Activated CD4-positive, alpha-beta T cell treated with anti-CD3 and anti-CD28 coated beads, Interleukin-2, amount 50 U/mL, for 16 hours (primary cell): ENCODE measurements at places on chromosomes 4 and X.

DNA sequence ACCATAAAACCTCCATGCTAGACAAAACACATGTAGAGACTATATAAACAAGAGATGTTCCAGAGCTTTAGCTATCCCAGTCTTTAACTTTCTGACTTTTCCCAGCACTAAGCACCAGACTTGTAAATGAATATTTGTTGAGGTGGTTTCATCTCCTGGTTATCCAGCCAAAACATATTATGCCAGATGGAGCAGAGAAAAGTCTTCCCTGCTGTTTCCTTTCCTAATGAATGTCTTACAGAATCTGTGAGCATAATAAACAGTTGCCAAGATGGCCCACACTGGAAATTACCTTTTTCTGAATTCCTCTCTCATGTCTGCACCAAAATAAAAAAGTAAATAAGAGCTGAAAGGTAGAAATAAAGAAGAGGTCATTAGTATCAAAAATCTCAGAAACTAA is 159.2 kb downstream of the TECRL start:
- DNase-seq = no peak

GRCh38 chr4:140557831-140558435 is 10.8 kb downstream of the UCP1 start:
- DNase-seq = no peak

- DNase-seq = peak; percentile 3
These were observed 94.4 kb downstream of the ABCB7 start for GRCh38 chrX:75061701-75062100.

- DNase-seq = no peak
These were observed 144.8 kb downstream of the COL25A1 start for GRCh38 chr4:109157696-109158095.

GRCh38 chr4:54173281-54173912 is 55.7 kb upstream of the PDGFRA start:
- no peak for DNase-seq

GRCh38 chr4:1379351-1379781 is 26.9 kb downstream of the NKX1-1 start:
- DNase-seq = no peak

DNA sequence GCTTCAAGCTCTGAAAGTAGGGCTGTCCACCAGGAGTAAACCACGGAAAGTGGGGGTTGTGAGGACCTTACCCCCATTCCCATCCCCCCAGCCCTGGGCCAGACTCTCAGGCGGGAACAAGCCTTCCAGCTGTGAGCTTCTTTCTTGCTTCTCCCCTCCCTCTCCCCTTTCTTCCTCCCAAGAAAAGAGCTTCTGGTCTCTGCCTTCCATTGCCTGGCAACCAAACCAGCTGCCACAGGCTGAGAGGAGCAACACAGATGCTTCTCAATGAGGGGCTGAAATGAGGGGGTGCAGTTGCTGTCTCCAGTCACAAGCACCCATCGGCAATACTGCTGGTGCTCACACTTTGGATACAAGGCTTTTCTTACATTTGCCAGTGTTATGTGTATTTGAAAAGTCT is 72.5 kb downstream of the SLC16A2 start:
- DNase-seq = no peak

- DNase-seq = no peak
These were observed 331.6 kb upstream of the FAM241A start for GRCh38 chr4:111813555-111814140.

DNA sequence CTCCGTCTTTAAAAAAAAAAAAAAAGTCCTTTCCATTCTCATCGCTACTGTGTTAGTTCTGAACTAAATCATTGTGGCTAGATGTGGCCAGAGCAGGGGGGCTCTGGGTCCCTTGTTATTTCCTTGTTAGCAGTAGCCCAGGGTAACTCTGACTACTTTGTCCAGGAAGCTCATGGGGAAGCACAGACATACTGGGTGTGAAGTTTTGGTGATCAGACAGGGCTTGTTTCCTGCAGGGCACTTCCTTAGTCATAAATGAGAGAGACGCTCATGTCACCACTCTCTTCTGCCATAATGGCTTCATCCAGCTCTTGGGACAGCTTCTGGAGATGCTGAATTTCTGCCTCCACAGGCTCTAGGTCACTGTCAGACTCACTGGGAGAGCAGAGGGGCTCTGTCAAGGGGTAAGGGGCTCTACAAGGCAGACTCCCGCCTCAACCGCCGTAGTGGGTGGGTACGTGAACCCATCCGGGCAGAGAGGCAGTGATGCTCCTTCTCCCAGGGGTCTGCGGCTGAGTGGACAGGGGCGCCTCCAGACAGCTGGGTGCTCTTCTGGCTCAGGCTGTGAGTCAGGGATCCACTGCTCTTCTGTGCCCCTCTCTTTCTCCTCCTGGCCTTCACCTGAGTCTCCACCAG is 12.9 kb downstream of the STIM2 start:
- DNase-seq = peak; percentile 89

GRCh38 chr4:177339477-177340374 is 30.1 kb downstream of the NEIL3 start:
- DNase-seq = peak; percentile 30

DNA sequence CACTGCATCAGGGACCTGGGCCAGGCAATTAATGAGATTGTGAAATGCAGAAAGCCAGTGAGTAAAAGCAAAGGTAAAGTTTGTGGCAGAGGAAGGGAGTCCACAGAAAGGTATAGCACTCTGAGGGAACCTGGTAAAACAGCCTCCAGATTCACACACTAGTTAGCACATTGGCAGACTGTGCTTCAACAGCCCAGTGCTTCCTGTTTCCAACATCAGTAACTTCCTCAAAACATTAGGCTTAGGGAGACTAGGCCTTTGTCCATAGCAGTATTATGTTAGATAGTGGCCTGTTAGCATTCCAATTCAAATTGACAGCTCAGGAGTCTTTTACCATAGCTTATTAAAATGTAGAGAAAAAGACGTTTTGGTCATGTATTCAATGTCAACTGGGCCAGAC is 582.6 kb upstream of the ACTRT1 start:
- no peak for DNase-seq

DNA sequence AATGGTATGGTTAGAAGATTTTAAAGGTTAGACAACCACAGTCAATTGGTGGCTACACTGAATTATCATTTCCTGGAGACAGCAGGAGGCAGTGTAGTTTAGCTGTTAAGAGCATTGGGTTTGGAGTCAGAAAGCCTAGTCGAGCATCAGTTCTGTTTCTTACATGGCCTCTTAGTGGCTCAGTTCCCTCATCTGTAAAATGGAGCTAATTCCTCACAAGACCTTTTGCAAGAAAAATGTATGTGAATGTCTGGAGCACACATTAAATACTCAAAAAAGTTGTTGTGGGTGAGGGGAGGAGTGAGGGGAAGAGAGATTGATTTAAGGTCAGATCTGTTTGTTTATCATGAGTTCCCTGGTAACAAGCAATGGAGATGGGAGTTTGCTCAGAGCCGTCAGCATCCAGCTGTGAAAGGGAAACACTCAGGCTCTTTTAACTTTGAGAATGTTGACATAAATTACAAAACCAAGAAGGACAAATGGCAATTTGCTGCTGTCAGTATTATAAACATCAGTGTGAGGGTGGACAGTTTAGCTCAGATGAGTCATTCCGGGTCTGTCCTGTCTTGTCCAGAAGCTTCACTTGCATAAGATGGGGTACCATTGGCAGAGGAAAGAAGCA is 98.2 kb upstream of the PGRMC2 start:
- DNase-seq = no peak

DNA sequence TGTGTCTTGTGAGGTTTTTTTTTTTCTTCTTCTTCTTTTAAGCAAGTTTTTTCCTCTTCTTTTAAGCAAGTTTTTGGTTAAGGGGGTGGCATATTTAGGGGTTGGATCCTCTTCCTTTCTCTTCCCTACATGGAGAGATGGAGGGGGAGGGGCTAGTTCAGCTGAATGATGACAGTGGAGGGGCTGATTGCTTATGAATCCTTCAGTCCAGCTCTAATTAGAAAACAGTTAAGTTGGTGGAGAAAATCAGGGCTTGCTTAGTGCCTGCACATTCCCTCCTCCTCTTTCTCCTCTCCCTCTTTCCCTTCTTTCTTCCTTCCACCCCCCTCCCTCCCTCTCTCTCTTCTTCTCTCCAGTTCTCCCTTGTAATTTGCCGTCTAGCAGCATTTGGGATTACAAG is 4.4 kb upstream of the HAND2 start:
- DNase-seq = no peak

DNA sequence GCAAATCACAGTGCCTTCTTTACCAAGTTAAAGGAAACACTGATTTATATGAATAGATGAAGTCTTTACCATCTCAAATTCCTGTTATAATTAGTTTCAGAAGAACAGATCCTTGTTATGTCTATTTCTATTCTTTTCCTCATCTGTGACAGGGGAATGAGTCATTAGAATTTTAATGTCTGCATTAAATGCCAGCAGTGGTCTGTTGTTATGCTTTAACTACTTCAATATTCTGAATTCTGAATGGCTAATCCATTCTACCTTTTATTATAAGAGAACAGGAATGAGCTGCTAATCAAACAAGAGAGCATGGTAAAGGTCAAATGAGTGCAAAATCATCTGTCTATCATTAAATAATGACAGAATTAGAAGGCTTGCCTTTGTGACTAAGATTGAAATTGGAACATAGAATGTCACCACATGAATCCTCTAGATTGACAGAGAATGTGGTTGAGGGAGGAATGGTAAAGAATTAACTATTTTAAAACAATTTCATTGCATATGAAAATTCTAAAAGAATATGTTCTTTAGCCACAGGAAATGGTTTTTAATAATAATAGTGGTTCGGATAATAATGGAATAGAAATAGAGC is 935.5 kb downstream of the ADGRL3 start:
- DNase-seq = no peak

GRCh38 chr4:10055871-10056270 is 34.6 kb upstream of the SLC2A9 start:
- no peak for DNase-seq
